ENCODE measurements at places on chromosomes 7 and 10. TPM values are rescaled to one million over a fixed set of nuclear protein-coding genes. Genes with fewer than 3 reads are reported as not detected.

- H3K27ac ChIP-seq = no peak overlapping the region
- no peak overlapping the region for H3K4me3 ChIP-seq
- H3K36me3 ChIP-seq = no peaks in the 10 kb centered on the region
- no peak for DNase-seq
- H3K27me3 ChIP-seq = peaks cover 11% of the 10 kb centered on the region
- H3K4me1 ChIP-seq = no peaks in the 10 kb centered on the region
These were observed 25.1 kb downstream of the MRPS24 start for GRCh38 chr7:43844257-43844656.

Gene VWC2
- total RNA-seq = not detected

DNA sequence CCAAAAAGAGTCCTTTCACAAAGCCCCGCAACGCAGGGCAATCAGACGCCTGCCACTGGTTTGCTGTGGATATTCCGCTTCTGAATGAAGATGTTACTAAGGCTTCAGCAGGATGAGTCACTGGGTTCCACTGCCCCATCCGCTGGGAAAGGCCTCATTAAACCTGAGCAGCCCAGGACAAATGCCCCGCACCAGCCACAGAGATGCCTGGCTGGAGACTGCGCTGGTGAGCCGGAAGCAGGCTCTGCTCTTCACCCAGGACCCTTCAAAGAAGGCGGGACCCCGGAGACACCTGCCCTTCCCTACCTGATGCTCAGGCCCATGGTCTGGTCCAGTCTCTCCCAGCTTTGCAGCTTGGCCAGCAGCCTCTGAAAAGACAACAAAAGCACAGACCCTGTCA, 19.8 kb downstream of the MAD1L1 start:
- no peak for DNase-seq
- no peaks in the 10 kb centered on the region for H3K4me1 ChIP-seq
- peaks cover 40% of the 10 kb centered on the region for H3K36me3 ChIP-seq
- no peaks in the 10 kb centered on the region for H3K27me3 ChIP-seq
- H3K27ac ChIP-seq = no peak overlapping the region

- H3K27ac ChIP-seq = no peak overlapping the region
- H3K36me3 ChIP-seq = no peaks in the 10 kb centered on the region
- H3K4me3 ChIP-seq = no peak overlapping the region
These were observed 167.0 kb upstream of the CDK1 start for GRCh38 chr10:60611291-60611747.

DNA sequence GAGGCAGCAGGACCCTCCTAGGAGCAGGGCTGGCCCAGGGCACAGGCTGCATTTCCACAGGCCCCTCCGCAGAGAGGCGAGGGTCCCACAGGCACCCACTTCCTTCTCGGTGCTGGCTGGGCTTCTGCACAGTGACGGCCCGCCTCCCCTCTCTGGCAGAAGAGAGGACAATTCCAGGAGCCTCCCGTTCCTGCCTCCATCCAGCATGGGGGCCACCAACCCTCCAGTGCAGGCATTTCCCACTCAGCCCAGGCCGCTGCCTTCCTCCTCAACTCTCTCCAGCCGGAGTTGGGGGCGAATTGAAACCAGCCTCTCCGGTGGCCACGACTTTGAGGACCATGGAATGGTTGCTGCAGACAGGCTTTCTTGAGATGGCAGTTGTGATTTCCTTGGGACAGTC, 125.0 kb upstream of the PPP2R2D start:
- H3K4me1 ChIP-seq = no peaks in the 10 kb centered on the region
- H3K36me3 ChIP-seq = no peaks in the 10 kb centered on the region
- no peak overlapping the region for H3K27ac ChIP-seq
- peak; percentile 18 for DNase-seq
- H3K27me3 ChIP-seq = no peaks in the 10 kb centered on the region
- H3K4me3 ChIP-seq = no peak overlapping the region

DNA sequence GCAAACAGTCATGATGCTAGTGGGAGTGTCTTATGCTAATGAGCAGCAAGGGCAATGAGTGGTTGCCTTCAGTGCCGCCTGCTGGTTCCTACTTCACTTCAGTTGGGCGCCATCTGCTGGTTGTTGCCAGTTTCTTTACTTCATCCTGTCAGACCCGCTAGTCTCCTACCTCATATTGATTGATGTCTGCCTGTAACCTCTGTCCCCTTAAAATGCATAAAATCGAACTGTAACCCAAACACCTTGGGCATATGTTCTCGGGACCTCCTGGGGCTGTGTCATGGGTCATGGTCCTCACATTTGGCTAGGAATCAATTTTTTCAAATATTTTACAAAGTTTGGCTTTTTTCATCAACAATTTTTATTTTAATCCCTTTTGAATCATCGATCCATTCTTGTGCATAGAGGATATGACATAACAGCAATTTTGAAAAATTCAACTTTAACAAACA, 62.8 kb upstream of the C7orf33 start:
- H3K27me3 ChIP-seq = no peaks in the 10 kb centered on the region
- H3K27ac ChIP-seq = no peak overlapping the region
- no peaks in the 10 kb centered on the region for H3K4me1 ChIP-seq

- peaks cover 57% of the 10 kb centered on the region for H3K27me3 ChIP-seq
- no peak for DNase-seq
- H3K36me3 ChIP-seq = no peaks in the 10 kb centered on the region
- no peak overlapping the region for H3K27ac ChIP-seq
These were observed 21.4 kb downstream of the PRSS2 start for GRCh38 chr7:142792129-142792528.
